ENCODE measurements at places on chromosomes 3 and 15.

- no peak for DNase-seq
Observed at GRCh38 chr3:56724676-56725075, 41.6 kb upstream of the TASOR start.

DNA sequence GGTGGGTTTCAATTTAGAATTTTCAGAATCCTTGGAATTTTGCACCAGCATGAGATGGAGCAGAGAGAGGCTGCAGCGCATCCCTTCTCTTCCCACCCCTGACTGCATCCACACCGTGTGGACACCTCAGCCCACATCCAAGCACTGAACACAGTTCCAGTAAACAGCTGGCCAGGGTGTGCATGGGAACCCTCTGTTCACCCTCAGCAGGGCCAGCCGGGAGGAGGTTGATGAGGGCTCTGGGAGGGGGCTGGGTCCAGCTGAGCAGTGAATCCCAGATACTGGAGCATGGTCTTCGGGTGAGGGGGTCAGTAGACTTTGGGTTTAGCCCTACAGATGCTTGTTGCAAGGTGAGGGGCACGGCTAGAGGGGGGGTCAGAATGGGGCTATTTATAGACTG lies 85.8 kb downstream of the RPLP1 start:
- DNase-seq: no peak

DNA sequence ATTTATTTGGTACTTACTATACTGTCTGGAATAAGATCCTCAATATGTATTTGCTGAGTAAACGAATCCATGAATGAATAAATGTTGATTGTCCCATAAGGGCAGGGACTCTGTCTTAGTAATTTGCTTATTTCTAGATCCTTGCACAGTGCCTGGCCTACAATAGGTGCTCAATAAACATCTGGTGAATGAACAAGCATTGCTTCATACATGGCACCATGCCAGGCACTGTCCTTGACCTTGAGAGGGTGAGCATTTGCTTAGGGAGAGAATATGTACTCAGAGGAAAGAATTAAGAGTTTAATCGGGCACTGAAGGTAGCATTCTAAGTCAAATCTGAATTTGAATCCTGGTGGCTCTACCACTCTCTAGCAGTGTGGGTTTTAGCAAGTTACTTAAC lies 282.1 kb downstream of the THSD4 start:
- DNase-seq: no peak

DNA sequence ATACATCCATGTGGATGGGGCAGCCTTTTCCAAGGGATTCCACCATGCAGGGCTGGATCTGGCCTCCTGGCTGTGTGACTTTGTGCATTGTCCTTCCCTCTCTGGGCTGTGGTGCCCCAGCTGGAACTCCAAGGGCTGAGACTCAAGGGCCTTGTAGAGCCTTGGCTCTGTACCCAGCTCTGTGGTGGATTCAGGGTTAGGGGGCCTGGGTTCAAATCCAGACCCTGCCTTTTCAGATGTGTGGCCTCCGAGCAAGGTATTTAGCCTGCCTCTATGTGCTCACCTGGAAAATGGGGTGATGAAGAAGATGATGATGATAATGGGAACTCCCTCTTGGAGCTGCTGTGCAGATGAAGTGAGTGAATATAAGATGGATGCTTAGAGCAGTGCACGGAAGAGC lies 161.9 kb downstream of the WNT7A start:
- DNase-seq: no peak

- no peak for DNase-seq
Observed at GRCh38 chr15:35141743-35142471, 56.8 kb upstream of the NANOGP8 start.

GRCh38 chr3:179760944-179761343 lies 108.1 kb downstream of the USP13 start:
- no peak for DNase-seq

GRCh38 chr15:31352339-31352751 lies 25.7 kb downstream of the KLF13 start:
- no peak for DNase-seq

DNA sequence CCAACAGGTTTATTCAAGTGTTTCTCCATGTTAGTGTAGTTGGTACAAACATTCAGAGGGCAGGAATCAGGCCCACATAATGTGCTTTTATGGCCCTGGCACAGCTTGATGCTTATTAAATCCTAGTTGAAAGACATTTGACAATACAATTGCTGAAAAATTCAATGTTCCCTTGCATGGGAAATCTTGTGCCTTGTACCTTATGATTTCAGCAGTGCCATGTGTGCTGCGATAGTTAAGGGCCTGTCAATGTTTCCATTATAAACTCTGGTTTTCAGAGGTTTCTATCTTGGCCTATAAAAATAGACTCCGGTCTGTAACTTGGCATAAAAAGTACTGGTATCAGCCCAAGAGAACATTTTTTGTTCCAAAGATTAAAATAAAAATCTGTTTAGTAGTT lies 207.2 kb downstream of the TBC1D5 start:
- DNase-seq: no peak

DNA sequence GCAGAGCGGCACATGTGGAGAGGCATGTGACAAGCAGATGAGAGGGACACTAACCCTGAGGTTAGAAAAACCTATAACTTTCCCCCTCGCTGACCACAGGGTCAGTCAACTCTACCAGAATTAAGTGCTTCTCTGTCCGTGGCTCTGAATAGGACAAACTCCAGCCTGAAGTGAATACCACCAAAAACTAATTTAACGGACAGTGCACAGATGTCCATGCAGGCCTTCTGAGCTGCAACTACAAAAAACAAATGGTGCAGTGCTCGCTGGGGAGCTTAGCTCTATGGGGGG lies 59.3 kb downstream of the ADCY5 start:
- DNase-seq: no peak

DNA sequence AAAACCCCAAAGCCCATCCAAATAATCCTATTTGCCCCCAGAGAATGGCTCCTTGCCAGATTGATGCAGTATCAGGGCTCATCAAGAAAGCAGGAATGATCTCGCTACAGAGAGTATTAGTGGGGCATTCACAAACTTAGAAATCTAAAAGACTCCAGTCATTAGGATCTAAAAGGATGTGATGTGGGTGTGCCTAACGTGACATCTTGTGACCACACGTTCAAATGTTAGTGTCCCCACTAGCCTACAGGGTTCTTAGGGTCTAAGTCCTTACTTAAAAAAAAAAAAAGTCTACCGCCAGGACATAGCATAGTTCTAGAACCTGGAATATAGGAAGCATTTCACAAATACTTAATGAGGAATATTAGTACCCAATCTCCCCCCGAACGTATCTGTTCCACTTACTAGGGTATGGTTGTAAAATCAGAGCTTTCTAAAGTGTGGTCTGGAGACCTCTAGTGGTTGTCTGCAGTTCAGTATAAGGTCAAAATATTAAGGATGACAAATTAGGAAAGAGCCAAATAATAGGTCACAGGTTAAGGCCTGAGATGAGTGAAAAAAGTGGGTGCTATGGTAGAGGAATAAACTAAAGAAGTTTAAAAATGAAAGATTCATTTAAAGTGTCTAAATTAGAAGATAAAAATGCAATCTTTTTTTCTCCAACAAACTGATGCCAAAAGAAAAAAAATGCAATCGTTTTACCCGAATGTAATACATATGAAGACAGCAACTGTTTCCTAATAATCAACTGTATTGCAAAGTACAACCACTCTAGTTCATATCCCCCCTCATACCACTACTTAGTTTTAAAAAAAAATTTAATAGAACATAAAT lies 4.2 kb upstream of the CHRM5 start:
- no peak for DNase-seq

DNA sequence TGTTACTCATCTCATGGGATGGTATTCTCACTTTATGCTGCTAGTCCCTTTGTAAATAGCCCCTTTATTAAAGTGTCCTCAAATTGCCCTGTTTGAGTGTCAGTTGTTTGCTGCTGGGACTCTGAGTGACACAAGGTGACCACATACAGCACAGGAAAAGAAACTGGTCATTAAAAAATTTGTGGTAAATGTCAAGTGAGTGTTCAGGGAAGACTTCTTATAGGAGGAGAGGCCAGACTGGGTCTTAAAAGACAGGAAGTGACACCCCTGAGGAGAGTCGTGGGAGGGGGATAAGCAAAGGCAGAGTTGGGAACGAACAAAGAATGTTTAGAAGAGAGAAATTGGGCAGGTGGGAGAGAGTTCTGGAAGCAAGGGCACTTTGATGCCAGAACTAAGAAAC lies 35.2 kb downstream of the CCR3 start:
- no peak for DNase-seq

GRCh38 chr3:47149339-47149933 lies 14.5 kb downstream of the SETD2 start:
- no peak for DNase-seq

DNA sequence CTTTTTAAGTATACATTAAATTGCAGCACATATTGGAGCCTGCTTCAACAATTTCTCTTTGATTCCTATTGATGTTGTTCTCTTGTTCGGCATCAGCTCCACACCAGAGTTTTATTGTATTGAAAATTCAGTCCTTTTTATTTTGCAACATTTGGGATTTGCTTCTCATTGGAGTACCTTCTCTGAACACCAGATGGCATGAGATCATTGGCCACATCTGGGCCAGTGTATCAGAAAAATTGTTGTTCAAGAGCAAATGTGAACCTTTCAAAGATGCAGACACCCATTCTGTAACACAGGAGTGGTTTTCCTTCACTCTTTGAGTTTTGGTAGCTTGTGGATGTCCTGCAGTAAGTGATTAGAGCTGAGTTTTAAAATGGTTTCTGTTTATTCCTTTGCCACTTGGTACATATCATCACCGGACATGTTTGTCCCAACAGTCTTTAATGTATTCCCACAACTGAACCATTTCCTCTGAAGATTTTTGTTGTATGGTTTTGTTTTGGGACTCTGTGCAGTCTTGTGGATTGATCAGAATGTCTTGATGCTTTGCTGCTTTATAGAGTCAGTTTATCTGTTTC lies 96.1 kb downstream of the MCTP2 start:
- no peak for DNase-seq

- no peak for DNase-seq
Observed at GRCh38 chr15:45773149-45773548, 138.3 kb downstream of the SQOR start.

- DNase-seq: no peak
Observed at GRCh38 chr15:73686781-73687256, 2.6 kb downstream of the CD276 start.

DNA sequence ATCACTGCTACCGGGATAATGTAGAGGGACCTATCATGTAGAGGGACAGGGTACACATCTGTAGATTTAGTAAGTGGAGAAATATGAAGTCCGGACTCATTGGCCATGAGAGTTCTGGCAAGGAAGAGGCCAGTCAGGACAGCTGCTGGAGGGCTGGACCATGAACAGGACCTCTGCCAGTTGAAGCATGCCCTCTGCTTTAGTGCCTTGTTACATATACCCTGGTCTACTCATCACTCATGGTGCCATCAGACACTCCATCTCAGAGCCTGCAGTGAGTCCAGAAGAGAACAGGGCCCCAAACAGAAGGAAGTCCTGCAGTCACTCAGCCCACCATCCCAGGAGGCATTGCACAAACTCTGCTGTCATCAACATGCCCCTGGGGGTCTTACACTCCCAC lies 54.7 kb upstream of the CA12 start:
- DNase-seq: no peak

DNA sequence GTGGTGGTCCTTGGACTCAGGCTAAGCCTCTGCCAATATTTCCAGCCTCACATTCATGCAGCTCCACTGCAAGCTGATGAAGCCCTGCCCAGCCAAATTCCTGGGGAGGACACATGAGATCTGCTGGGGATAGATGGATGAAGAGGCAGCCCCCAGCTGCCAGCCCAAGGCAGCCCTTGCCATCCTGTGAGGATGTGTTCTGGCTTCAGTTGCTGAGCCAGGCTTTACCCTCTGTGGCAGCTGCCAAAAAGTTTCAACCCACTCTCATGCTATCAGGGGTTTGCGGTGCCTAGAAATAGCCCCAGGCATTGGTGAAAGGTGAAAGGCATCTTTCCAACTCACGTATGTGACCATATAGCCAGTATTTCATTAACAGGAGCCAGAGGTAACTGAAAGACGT lies 37.6 kb downstream of the C2CD4A start:
- DNase-seq: no peak

GRCh38 chr15:61989667-61990066 lies 70.6 kb downstream of the VPS13C start:
- no peak for DNase-seq

DNA sequence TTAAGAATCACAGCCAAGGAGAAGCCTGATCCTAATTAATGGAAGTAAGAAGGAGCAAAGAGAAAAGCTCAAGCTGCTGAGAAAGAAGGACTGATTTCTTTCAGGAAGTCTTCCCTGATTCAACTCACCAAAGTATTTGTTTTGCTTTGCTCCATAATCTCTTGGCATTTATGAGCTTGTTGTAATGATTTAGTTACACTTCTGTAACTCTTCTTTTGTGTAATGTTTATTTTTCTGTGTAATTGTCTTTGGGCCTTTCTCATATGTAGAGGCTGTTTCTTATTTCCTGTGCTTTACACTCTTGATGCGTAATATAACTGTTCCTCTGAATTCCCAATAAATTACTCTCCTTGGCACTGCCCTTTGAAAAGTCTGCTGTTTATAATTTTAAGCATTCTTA lies 80.0 kb downstream of the COL6A5 start:
- no peak for DNase-seq

GRCh38 chr3:156135921-156136638 lies 15.7 kb downstream of the KCNAB1 start:
- no peak for DNase-seq

- no peak for DNase-seq
Observed at GRCh38 chr3:25971736-25972135, 181.8 kb downstream of the OXSM start.

- no peak for DNase-seq
Observed at GRCh38 chr3:23667536-23668429, 138.0 kb upstream of the UBE2E1 start.

DNA sequence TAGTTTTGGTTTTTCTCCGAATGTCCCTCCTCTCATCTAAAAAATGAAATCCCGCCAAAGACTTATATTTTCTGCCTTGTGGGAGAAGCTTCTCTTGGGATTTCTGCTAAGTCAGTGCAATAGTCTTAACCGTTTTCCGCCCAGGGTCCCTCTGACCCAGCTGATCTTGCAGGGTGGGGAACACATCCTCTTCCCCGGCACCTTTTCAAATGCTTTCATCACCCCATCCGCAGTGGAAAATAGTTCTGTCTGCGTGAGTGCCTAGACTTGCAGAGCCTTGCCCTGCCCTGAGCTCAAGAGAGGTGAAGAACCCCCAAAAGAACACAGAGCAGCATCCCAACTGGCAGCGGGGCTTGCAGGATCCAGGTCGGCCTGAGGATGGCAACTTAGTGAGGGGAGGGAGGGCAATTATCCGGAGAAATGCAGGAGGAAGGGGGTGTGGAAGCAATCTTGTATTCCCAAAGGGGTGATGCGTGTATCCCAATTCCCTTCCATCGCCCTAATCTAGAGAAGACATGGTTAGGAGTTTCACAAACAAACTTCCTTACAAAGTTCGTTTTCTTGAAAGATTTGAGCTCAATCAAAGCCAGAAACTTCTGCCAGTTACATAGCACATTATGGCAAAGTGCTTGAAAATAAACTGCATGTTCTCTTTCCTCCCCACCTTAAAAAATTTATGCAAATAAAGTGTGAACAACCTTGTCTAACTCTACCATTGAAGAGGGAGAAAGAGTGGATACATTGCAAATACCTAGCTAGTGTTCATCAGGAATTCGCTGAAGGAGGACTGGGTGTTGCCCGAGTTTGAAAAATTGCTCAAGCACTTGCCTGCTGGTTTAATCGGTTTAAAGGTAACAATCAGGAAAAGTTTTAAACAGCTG lies 79.9 kb downstream of the NR2F2 start:
- no peak for DNase-seq

- no peak for DNase-seq
Observed at GRCh38 chr3:193736616-193737015, 143.6 kb downstream of the OPA1 start.

- no peak for DNase-seq
Observed at GRCh38 chr3:185325946-185326791, 36.8 kb upstream of the MAP3K13 start.
